NCI-H524 (cell line): ENCODE measurements at places on chromosomes 16 and 17.

GRCh38 chr17:42408061-42408460 lies 15.0 kb downstream of the CAVIN1 start:
- DNase-seq, result peak; percentile 33

GRCh38 chr17:58238147-58238634 lies at the start of gene LPO:
LPO (plus strand) TSS chr17:58238584; CDS start chr17:58242980, 4,396 bp downstream.
- no peak for DNase-seq

GRCh38 chr16:89257281-89257731 lies 39.8 kb downstream of the ZNF778 start:
- peak; percentile 29 for DNase-seq

DNA sequence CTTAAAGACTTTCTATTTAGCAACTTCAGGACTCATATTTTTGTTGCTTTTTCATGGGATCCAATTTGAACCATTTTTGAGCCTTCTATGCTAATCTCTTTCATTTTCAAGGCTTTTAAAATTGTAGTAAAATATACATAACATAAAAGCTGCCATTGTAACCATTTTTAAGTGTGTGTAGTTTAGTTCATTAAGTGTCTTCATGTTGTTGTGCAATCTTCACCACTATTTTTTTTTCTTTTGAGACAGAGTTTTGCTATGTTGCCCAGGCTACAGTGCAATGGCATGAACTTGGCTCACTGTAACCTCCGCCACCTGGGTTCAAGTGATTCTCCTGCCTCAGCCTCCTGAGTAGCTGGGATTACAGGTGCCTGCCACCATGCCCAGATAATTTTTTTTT lies 451.6 kb downstream of the TMEM114 start:
- no peak for DNase-seq

DNA sequence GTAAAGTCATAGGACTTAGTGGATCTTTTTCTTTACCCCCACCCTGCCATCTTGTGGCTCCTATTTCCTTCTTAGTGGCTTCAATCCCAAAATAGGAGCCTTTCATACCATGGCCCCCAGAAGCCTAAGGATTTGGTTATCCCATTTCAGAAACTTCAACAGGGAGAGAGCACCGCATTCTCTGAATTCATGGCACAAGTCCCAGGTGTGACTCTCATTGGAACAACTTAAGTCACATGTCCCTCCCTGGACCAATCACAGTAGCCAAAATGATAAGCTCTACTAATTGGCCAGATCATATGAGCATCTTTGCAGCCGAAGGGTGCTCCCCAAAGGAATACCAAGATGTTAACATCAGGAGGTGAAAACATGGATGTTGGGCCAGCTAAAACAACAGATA lies 43.2 kb downstream of the AXIN2 start:
- no peak for DNase-seq

DNA sequence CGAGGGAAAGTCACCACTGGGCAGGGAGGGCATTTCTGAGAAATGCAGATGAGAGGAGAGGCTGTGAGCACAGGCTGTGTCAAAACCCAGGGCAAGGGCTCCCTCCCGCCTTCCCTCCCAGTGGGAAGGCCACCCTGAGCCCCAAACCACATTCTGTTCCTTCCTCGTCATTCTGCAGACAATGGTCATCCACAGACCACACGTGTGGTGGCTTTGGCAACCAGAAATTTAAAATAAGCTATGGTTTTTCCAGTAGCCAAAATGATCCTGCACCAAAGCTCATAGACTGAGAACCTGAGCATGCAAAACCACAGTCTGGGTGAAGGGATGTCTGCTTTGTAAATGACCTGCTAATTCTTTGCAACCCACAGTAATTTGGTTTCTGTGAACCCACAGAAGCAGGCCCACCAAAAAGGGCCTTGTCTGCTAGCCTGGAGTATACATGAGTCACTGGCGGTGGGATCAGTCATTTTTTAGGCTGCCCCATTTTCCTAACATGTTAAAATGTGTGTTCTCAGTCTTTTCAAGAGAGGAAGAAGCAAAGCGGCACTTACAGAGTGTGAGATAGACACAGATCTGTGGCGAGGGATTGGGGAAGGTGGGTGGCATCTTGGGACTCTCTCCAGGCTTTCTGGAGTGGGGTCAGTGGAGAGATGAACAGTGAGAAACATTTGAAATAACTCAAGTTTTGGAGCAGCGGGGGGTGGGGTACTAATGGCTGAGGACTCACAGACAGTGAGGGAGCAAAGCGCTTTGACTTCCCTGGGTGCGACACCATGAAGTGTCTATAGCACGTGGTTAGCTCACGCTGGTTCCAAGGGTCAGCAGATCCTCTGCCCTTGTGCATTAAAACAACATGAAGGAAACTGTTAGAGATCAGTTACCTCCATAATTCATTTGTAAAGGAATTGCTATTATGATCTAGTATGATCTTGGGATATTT lies 20.5 kb downstream of the GRB7 start:
- no peak for DNase-seq

DNA sequence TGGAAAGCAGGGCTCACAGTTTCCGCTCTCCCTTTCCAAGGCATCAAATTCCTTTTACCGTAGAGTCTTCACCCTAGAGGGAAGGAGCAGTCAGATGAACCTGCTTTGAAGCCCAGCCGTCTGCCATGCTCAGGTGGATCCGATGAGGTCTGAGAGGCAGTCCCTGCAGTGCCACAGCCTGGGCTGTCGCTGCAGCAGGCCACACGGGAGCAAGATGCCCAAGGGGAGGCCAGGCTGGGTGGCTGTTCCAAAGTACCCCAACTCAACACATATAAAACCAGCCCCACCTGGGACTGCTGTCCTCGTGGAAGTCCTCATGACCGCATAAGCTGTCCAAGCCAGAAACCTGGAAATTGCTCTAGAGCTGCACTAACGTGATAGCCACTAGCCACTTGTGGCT lies 4.9 kb upstream of the LIMD2 start:
- no peak for DNase-seq

GRCh38 chr17:78330570-78331224 lies 29.2 kb downstream of the SOCS3 start:
- no peak for DNase-seq

DNA sequence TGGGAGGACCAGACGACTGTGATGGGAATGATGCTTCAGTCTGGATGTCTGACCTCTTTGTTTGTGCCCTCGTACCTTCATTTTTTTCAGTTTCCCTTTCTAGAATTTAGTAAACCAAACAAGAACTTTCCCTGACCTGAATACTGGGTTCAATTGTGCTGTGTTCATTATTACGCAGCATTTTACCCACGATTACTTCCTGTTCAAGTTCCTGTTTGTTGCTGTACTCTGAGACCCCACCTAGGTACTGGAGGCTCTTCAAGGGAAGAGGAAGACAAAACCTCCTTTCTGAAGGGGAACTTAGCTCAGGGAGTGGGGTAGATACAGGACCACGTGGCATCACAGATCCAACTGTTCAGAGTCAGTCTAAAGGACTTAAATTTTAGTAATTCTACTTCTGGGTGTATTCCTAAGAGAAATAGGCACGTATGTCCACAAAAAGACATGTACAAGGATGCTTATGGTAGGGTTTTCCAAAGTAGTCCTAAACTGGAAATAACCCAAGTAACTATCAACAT lies 9.2 kb upstream of the PRKCB start:
- DNase-seq, result no peak

DNA sequence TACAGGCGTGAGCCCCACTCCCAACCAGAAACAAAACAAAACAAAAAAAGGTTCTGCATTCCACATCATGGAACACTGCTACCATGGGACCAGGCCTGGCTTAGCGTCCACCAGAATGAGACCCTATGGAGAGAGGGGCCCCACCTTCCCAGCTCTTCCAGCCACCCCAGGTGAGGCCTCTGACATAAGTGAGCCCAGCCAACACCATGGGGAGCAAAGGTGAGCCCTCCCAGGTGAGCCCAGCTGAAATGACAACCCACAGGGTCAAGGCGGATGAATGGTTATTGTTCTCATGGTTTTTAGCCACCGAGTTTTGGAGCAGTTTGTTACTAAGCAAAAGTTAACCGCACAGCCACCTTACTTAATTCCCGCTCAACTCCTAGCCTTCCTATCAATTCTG lies 16.3 kb downstream of the LGALS3BP start:
- no peak for DNase-seq

DNA sequence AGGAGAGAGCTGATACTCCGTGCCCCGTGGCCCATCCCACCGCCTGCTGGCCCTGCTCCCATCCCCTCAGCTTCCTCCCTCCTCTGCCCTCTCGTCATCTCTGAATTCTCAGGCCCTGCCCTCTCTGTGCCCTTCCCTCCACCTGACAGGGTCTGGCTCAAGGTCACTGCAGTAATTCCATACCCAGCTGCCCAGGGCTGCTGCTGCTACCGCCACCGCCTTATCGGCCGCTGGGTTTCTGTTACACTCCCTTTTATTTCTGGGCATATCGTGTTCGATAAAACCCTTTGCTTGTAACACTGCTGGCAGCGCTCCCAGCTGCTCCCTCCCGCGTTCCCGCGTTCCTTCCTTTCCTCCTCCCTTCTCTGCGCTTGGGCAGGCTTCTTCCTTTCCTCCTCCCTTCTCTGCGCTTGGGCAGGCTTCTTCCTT lies 1.2 kb downstream of the EPN3 start:
- DNase-seq, result peak; percentile 20

DNA sequence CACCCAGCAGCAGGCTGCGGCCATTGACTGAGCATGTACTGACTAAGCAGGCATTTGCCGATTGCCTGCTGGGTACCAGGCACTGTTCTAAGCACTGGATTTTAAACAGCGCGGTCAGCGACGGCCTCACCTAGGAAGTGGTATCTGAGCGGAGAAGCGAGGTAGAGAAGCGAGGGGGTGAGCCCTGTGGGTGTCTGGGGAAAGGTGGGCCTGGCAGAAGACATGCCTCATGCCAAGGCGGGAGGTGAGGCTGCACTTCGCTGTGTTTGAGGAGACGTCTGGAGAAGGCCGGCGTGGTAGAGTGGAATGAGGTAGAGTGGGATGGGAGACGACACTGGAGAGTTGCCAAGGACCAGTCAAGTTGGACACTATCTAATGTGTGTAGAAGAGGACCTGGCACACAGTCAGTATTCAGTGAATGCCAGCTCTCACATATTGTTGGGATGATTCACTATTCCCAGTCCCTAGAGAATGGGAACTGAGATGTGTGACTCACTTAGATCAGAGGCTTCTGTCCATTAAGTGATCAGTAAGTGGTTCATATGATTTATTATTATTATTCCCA lies 14.4 kb downstream of the SYCE1L start:
- DNase-seq, result no peak

DNA sequence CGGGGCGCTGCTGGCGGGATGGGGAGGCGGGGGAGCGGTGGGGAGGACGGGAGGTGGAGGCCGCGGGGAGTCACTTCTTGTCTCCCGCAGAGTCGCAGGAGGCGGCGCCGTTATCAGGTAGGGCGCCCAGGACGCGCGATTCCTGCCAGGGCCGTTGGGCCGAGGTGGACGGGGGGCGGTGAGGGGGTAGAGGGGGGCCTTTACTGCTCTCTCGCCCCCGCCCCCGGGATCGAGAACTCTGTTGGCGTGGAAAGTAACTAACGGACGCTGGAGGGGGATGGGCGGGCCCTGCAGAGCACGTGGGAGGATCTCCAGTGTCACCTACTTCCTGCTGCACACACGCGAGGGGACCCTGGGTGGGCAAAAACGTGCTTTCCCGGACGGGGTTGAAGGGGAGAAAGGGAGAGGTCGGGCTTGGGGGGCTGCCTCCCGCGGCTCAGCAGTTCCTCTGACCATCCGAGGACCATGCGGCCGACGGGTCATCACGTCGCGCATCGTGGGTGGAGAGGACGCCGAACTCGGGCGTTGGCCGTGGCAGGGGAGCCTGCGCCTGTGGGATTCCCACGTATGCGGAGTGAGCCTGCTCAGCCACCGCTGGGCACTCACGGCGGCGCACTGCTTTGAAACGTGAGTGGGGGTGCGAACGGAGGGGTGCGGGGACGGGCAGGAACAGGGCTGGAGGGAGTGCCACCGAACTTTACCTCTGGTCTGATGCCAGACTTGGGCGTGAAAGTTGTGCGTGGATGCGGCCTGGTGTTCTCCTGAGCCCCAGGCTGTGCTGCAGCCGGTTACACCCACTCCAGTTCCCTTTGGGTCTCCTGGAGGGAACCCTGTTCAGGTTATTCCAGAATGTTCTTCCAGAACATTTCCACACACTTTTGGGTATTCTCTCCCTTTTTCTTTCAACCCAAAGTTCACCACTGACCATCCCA lies 569 bp downstream of the PRSS21 start:
- no peak for DNase-seq

GRCh38 chr17:65027305-65027704 lies 29.2 kb downstream of the GNA13 start:
- DNase-seq, result peak; percentile 6

GRCh38 chr16:84461413-84462295 lies 42.8 kb downstream of the MEAK7 start:
- no peak for DNase-seq

GRCh38 chr16:66154801-66155200 lies 211.7 kb upstream of the CDH5 start:
- peak; percentile 64 for DNase-seq
